ENCODE measurements at places on chromosomes 7 and 10. TPM values are rescaled to one million over a fixed set of nuclear protein-coding genes. Genes with fewer than 3 reads are reported as not detected.

DNA sequence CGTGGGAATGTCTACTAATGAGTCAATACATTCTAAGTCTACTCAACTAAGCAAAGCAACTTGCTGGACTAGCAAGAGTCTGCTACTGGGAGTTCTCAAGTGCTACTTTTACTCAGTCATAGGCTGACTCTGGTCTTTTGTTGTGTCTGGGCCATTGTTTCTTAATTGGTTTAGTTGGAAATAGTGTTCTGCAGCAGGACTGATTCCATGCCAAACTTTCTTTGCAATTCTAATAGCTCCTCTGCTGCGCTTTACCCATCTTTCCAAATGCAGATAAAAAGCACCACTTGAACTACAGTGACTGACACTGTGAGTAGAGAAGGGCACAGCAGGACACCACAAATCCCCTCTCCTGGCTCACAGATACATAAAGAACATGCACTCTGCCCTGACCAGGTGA, 125.7 kb downstream of the CD36 start:
- peak; percentile 33 for DNase-seq

- peak; percentile 23 for DNase-seq
Observed at GRCh38 chr7:69358163-69358821, 240.0 kb upstream of the AUTS2 start.

- no peak for DNase-seq
Observed at GRCh38 chr10:71532878-71533277, 136.2 kb downstream of the CDH23 start.

Gene EIF4EBP2
- total RNA-seq: 114 TPM

GRCh38 chr10:124592101-124592500, 130.5 kb downstream of the LHPP start:
- no peak for DNase-seq

- DNase-seq: no peak
Observed at GRCh38 chr7:113307147-113307546, 188.8 kb upstream of the SMIM30 start.

Gene TMEM225B
- 0.78 TPM for total RNA-seq

- DNase-seq: no peak
Observed at GRCh38 chr10:3417096-3417495, 244.5 kb upstream of the PITRM1 start.

DNA sequence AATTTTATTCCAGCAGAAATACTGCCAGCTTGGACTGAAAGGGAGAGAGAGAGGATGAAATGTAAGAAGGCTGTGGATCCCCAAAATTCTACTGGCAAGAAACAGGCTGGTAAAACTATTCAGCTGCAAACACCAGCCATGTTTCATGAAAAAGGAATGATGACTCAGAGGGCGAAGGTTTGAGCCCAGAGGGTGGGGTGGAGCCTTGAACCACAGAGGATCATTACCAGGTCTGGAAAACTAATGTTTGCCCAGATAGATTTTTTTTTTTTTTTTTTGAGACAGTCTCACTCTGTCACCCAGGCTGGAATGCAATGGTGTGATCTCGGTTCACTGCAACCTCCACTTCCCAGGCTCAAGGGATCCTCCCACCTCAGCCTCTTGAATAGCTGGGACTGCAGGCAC, 41.7 kb upstream of the NRF1 start:
- no peak for DNase-seq

DNA sequence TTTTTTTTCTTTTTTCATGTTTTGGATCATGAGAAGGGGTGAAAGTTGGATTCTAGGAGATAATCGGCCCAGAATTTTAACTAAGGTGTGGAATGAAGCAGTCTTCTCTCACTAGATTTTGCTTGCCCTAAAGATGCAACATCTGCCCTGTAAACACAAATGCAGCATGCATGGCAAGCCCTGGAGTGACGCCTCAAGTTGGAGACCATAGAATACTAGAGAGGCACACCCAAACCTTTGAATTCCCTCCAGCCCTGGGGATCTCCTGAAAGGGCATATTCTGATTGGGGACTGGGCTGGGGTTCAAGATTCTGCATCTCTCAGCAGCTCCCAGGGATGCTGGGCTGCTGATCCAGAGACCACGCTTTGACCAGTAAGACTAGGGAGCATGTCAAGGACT, 127.7 kb upstream of the PRR15 start:
- no peak for DNase-seq

DNA sequence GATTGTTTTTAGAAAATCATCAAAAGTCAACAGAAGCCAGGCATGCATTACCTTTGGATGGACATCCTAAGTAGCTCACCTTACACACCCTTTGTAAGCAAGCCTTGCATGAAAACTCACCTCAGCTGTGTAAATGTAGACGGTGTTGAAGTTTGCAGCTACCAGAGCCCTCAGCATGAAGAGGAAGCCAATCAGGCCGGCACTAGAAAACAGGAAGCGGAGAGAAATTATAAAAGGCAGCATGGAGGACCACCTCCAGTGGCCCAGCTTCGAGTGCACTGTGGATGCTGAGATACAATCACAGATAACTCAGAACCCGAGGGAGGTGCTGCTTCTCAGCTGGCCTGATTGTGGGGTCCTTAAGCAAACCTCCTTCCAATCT, 75.3 kb downstream of the SVOPL start:
- no peak for DNase-seq

GRCh38 chr10:72087392-72087968, 871 bp downstream of the SPOCK2 start:
- peak; percentile 31 for DNase-seq

Gene ARL5B
- 39.4 TPM for total RNA-seq

GRCh38 chr7:136045992-136046391, 68.8 kb upstream of the MTPN start:
- no peak for DNase-seq

DNA sequence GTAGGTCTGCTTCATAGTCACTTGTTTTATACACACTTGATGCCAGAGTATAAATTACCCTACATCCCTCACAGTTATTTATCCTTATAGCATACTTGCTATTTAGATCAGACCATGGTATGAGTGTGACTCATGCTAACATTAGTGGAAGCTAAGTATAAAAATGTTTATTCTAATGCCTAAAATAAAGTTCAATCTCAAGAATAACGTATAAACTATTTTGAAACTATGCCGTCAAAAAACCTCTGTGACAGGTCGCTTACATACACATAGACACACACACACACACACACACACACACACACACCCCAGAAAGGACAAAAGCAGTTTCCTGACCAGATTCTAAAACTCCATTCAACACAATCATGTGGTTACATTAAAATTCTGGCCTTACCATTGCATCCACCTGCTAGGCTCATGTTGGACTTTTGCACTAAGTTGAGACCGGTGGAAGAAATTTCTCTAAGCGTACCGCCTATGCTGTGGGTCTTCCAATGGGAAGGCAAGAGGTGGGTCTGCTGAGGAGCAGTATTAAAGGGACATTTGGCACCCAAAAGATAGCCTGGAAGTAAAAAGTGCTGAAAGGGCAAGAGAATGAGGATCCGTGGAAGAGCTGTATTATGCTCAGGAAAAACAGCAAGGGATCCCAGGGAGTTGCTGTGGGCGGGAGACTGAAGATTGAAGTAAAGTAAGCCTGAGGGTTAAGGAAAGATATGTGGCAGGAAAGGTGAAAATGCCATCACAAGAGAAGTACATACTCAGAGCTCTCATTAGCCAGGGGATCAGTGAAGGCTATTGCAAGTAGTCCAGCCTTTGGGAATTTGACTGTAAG, 5.0 kb downstream of the FOXP2 start:
- DNase-seq: no peak

DNA sequence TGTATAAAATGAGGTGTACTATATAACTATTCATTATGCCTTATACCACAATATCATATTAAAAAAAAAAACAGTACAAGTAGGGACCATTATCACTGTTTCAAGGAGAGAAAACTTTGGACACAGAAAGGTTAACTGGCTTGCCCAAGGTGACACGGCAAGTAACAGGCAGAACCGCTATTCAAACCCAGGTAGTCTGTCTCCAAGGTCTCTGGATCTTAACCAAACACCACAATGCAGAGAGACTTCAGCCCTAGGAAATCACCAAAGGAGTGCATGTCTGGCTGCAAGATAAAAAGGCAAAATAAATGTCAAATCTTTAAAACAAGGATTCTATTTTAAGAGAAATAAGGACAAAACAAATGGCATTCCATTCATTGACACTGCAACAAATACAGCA, 56.3 kb downstream of the CADPS2 start:
- no peak for DNase-seq

GRCh38 chr7:157784041-157784835, 447.4 kb downstream of the DNAJB6 start:
- DNase-seq: no peak

DNA sequence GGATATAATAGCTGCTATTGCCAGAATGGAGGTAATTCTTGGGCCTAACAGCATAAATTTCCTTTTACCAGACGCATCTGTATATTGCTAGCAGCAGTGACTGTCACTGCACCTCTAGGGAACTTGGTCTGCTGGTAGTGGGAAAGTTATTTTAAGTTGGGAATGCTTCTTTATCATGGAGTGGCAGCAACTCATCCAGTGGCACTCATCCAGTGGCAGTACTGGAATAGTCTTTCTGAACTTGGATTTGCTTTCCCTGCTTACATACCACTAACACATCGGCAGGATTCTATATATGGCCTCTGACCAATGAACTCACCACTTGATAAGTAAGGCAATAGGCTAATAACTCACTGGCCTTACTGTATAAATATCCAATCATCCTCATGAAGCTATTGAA, 22.0 kb upstream of the ICA1 start:
- no peak for DNase-seq

Gene PLPP4
- not detected for total RNA-seq

GRCh38 chr10:117537904-117538524, 4.5 kb upstream of the EMX2 start:
- DNase-seq: no peak

DNA sequence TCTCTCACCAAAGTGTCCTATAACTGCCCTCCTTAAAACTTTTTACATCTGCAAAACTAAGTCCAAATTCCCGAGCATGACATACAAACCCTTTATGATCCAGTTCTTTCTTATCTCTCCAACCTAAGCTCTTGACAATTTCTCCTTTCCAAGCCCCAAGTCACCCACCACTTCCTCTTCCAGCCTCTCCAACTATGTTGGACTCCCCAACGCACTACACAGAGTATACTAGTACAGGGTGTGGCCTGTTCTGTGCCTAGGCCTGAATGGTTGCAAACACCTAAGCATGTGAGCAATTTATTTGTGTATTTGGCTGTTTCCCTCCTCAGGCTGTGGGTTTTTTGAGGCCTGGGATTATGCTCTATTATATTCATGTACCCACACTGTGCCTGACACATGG, 101.2 kb upstream of the APBB1IP start:
- no peak for DNase-seq

DNA sequence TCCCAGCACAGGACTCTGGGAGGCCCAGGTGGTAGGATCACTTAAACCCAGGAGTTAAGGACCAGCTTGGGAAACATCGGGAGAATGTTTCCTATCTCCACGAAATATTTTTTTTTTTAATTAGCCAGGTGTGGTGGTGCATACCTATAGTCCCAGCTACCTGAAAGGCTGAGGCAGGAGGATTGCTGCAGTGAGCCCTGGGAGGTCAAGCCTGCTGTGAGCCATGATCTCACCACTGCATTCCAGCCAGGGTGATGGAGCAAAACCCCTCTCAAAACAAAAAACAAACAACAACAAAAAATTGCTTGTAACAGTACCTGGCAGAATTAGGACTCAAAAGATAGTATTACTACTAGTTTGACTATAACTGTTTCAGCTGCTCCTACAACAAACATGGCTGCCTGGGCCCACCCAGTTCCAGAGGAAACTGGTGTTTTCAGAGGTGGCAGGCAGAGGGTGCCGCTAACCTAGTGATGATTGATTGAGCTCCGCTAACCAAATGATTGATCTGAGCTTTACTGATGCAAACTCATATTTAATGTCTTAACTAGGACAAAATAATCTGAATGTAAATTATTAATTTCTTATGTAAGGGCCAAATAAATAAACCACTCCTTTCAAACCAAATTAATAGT, 57.0 kb downstream of the AP3M1 start:
- no peak for DNase-seq

Gene LRRD1
- total RNA-seq: not detected

Gene C10orf105
- total RNA-seq: 0.48 TPM

DNA sequence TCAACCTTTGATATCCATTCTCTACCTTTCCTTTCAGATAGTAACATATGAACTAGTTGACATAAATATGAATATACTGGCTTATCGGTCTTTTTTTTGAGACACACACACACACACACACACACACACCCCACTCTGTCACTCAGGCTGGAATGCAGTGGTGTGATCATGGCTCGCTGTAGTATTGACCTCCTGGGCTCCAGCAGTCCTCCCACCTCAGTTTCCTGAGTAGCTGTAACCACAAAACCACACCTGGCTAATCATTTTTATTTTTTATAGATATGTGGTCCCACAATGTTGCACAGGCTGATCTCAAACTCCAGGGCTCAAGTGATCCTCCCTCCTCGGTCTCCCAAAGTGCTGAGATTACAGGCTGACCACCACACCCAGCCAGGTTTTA, 14.2 kb upstream of the NT5C3A start:
- DNase-seq: no peak

Gene FZD1
- total RNA-seq: 2.0 TPM

Gene SDK1
- total RNA-seq: 10.0 TPM

Gene CHAT
- total RNA-seq: not detected

Gene HIF1AN
- 53.9 TPM for total RNA-seq

Gene CRYGN
- total RNA-seq: 1.6 TPM

DNA sequence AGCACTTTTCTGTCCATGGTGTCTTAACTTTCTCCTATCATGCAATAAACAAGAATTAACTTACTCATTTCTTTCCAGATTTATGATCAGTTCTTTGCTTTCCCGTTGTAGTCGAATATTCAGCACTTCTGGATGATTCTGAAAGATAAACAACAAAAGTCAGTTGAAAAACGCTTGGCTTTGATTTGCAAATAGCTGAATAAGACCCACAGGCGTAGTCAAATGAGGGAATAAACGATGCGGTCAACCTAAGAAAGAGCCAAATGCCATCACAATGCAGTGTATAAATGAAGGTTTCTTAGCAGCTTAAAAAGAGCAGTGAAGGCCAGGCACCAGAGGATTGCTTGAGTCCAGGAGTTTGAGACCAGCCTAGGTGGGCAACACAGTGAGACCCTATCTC, 109.4 kb downstream of the ADAM12 start:
- DNase-seq: no peak

GRCh38 chr7:146296028-146296427, 179.4 kb downstream of the CNTNAP2 start:
- DNase-seq: no peak

DNA sequence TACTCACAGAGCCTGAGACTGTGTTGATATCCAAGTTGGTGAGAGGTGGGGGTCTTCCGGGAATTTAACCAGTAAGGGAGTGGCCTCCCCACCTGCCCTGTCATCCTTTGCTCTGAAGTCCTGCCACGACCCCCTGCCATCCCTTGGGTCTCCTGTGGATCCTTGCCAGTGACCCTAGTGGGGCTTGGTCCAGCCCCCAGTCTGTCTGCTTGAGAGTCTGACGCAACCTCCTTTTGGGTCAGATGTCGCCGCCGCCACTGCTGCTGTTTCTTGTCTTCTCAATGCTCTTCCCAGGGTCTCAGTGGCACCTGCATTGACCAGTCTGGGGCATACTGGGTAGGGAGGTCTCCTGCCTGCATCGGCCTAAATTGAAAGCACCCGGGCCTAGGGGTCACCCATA, 28.8 kb downstream of the PAX2 start:
- no peak for DNase-seq
